Posterior cingulate gyrus (tissue), 11 donors: ENCODE measurements at places on chromosomes 4 and X.

- no peak for DNase-seq
Observed at GRCh38 chr4:23929248-23929647, 39.4 kb upstream of the PPARGC1A start.

GRCh38 chr4:81746071-81746470 lies 274.4 kb upstream of the RASGEF1B start:
- DNase-seq, result no peak

DNA sequence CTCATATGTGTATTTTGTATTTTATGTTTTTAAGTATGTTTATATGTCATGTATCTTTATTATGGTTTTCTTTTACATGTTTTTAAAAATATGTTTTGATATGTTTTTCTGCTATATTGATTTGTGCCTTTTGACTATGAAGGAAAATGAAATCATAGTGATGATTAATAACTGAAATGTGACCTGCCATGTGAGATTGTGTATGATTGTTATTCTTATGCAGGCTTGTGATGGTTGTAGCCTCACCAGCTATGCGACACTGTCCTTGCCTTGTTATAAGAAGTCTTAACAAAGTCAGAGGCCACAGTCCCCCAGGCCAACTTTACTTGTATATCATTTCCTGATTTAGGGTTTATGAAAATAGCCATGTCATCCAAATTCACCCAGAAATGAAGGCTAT lies 83.2 kb downstream of the TMEM131L start:
- DNase-seq, result no peak

DNA sequence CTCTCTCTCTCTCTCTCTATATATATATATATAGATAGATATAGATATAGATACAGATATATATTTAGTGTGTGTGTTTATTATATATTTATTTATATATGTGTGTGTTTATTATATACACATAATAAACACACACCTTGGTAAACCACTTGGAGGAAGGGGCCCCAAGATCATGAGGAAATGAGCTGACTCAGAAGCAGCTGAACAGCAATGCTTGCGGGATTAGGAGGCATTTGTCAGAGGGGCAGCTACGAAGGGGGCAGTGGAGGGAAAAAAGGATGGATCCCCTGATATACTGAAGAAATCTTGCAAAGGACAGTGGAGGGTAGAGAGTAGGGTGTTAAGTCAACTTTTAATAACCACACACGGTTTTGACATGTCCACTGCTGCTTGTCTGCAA lies 120.0 kb upstream of the SORBS2 start:
- DNase-seq, result no peak

- no peak for DNase-seq
Observed at GRCh38 chr4:78293821-78294301, 236.7 kb downstream of the FRAS1 start.

GRCh38 chr4:168886351-168886750 lies 123.7 kb downstream of the CBR4 start:
- no peak for DNase-seq

GRCh38 chrX:3713225-3713936 lies at the start of gene PRKX:
Gene PRKX, minus strand, starts transcription at chrX:3713649. Its CDS starts 396 bp downstream, at chrX:3713253.
- DNase-seq, result no peak

DNA sequence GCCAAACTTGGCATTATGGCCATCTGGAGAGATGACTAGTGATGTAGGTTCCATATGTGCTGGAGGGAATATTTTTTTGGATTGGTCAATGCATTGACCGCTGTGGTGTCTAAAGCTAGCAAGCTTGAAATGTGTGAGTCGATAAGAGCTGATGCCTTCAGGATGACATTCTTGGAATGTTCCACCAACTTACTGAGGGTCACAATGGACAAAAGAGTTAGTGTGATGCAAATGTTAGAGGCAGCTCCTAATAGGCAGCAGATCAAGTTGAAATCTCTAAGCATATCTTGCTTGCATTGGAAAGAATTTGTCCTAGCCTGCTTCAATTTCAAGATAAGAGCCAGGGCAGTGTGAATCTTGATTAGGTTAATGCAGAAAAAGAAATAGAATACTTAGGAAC lies 210.4 kb upstream of the AFF2 start:
- no peak for DNase-seq

- no peak for DNase-seq
Observed at GRCh38 chr4:152424396-152424795, 111.5 kb downstream of the FBXW7 start.
